Activated effector memory CD4-positive, alpha-beta T cell treated with Interleukin-2 at 50 U/mL for 16 hours (primary cell): ENCODE measurements at places on chromosomes 7 and 10.

DNA sequence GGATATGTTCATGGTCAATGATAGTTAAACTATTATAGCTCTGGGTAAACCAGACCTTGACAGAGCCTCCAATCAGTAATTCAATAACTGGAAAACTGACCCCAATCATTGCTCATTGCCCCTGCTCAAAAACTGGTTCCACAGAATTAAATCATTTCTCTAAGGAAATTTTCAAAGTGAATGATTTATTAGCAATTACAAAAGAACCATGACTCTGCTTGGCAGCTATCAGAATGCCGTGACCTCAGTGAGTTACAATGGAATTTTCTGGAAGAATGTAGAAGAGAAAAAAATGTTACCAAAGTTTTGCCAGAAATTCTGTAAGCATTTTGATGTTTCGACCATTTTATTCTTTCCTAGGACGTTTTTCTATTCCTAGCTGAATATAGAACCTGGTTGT lies 106.8 kb upstream of the APBB1IP start:
- no peak for DNase-seq

GRCh38 chr7:101687791-101688182 lies 58.7 kb upstream of the MYL10 start:
- no peak for DNase-seq

- no peak for DNase-seq
Measured at GRCh38 chr7:14219125-14219524, 229.7 kb upstream of the ETV1 start.

- DNase-seq: no peak
Measured at GRCh38 chr7:92832534-92833023, 3.8 kb downstream of the CDK6 start.

GRCh38 chr7:64883113-64883905 lies 19.8 kb upstream of the ZNF273 start:
- no peak for DNase-seq

GRCh38 chr7:128900237-128900636 lies 10.3 kb downstream of the KCP start:
- DNase-seq: no peak
